Esophagus squamous epithelium (tissue), 5 donors: ENCODE measurements at places on chromosomes 5 and 9.

DNA sequence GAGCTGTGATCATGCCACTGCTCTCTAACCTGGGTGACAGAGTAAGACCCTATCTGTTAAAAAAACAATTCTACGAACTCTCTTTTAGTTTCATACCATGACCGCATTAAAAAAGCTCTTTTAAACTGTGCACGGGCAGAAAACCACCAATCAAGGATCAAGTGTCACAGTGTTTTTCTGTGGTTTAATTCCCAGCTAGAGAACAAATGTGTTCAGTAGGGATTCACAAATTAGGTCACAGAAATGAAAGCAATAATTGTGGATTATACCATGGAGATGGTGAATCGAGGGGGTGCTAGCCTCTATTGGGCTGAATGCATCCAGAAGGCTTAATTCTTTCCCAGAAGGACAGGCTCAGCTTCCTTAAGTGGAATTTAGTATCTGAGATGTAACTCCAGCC, 79.1 kb downstream of the ATG10 start:
- DNase-seq, result no peak

DNA sequence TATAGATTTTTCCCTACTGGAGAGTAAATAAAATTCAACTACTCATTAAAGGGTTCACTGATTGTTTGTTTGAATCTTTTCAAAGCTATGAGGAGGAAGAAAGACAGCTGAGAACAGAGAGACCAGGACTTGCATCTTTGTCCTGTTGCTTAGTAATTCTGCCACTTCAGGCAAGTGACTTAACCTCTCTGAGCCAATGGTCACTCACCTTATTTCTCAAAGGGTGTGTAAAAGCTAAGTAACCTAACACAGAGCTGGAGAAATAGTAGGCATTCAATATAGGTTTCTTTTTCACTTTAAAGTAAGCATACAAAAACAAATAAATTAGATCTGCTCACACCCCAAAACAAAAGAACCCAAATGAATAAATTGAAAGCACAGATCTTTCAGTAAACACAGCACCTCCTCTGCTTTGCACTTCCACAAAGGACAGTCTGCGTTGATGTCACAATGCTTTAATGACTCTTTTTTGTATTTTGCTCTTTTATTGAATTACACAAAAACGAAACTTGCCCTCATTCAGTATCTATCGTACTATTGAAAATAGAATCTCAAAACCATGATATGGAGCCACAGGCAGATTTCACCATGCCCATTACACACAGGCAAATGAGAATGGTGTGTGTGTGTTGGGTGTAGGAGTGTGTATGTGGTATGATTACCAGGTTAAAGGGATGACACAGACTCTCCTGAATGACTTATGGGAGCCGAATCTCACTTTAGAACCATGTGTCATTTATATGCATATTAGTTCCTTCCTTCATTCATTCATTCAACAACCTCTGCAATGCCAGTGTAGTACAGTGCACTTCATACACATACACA, 166.0 kb downstream of the EBF1 start:
- DNase-seq, result no peak

GRCh38 chr5:78268356-78268755, 26.1 kb downstream of the AP3B1 start:
- no peak for DNase-seq

- no peak for DNase-seq
These were observed 6.9 kb downstream of the RHOBTB3 start for GRCh38 chr5:95738072-95738471.

- DNase-seq, result no peak
These were observed 231.7 kb downstream of the FBXL7 start for GRCh38 chr5:15731699-15732098.

DNA sequence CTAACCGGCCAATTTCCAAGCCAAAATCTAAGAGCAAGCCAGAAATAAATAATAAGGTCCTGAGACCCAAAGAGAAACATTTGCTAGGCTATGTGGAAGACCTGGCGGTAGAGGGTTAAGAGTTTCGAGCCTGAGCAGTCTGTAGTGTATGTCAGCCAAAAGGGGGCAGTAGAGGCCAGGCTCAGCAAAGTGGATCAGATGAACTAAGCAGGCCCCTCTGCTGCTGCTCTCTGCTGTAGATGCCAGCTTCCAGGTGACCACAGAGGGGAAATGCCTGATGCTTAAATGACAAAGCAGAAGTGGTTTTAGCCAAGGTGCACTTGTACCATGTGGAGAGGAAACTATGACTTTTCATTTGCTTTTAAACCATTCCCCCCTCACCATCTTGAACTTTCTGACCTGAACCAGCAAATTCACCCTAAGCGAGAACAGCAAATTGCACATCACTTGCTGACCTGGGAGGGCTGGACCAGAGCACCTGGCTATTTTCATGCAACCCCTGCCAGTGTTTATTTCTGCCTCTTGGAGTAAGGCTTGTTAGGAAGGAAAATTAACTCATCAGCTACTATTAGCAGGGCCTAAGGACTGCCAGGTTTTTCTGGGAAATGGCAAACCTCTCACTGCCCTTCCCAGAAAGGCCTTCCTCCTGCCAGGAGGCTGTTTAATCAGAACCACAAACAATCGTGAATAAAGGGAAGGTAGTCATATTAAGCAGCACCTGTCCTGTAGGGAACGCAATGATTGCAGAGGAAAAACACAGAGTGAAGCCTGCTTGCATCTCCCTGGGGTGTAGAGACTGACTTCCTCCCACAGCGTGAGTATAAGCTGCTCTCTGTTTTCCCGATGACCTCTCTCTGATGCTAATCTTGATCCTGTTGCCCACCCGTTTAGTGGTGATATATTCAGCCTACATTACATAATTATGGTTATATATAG, 818.2 kb downstream of the TLR4 start:
- no peak for DNase-seq

GRCh38 chr5:110625376-110625999, 101.0 kb downstream of the TMEM232 start:
- DNase-seq, result no peak

DNA sequence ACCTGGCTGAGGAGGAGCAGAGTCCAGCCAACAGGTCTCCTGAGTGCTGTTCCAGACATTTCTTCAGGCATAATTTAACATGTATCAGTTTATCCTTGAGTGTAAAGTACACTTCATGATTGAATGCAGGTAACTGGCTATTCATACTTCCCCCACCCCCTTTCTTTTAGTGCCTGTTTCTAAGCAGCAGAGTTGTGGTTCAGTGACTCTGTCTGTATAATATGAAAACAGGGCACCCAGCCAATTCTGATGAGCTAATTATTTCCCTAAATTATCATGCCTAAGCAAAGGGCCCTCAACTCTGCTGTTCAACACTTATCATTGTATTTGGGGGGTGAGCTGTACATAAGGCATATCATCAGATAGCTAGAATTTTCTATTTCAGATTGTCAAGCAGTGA, 51.9 kb upstream of the ZSWIM6 start:
- DNase-seq, result no peak

DNA sequence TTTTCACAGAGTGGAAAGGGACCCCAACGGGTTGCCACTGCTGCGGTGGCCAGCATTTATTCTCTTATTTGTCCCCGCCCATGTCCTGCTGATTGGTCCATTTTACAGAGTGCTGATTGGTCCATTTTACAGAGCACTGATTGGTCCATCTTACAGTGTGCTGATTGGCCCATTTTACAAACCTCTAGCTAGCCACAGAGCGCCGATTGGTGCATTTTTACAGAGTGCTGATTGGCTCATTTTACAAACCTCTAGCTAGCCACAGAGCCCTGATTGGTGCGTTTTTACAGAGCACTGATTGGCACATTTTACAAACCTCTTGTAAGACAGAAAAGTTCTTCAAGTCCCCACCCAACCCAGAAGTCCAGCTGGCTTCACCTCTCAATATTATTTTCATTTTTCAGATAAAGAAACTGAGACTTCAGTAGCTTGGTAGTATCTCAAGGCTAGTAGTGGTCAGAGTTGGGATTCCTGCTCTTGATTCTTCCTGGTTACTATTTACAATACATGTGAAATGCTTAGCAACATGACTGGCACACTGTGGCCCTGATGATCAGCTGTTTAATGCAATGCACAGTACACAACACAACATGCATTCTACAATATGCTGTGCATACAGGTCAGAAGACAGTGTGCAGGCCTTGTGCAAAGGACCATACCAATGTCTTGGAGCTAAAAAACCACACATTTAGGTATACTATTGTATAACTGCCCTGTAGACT, 63.6 kb upstream of the BOD1 start:
- no peak for DNase-seq

- no peak for DNase-seq
These were observed 508.4 kb downstream of the NFIB start for GRCh38 chr9:13805546-13805945.

DNA sequence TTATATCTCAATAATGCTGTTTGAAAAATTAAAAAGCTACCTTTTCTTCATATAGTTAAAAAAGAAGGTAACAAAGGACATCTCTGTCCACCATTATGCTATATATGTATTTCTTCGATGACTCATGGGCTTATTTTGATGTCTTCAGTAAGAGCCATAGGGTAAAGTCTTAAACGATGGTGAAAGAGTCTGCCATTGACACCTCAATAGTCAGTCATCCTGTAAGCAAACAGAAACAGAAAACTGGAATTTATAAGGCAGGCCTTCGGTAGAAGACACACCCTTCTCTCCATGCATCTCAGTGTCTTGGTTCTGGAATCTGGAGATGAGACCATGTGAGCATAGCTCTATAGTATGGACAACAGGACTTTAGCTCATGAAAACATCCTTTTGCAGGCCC, 87.0 kb upstream of the ZNF462 start:
- no peak for DNase-seq

GRCh38 chr5:109694451-109694891, 4.7 kb downstream of the MAN2A1 start:
- DNase-seq, result no peak

GRCh38 chr9:135039266-135039870, 48.1 kb upstream of the OLFM1 start:
- DNase-seq, result no peak

GRCh38 chr9:21413151-21413550, 4.2 kb downstream of the IFNA8 start:
- no peak for DNase-seq

- no peak for DNase-seq
These were observed 113.4 kb upstream of the MSX2 start for GRCh38 chr5:174610968-174611367.

GRCh38 chr5:6181147-6181729, 197.1 kb downstream of the MED10 start:
- no peak for DNase-seq

GRCh38 chr9:136426787-136427186, 12.9 kb downstream of the INPP5E start:
- no peak for DNase-seq

DNA sequence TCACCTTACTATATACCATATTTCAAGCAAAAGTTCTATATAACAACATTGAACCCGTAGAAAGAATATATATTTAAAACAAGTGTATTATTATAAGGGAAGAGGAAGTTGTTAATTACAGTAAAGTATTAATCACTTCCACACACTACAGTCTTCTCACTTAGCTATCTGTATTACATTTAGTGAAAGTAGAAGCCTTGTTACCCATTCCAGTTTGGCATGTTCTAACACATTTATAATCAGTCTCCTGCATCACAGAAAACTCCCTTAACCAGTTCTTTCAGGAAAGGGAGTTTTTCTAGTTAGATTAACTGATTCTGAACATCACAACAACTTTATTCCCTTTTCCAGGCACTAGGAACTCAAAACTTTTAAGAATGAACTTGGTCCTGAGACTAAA, 6.9 kb downstream of the RAB14 start:
- DNase-seq, result no peak

GRCh38 chr5:148827723-148828122, 1.3 kb downstream of the ADRB2 start:
- no peak for DNase-seq

DNA sequence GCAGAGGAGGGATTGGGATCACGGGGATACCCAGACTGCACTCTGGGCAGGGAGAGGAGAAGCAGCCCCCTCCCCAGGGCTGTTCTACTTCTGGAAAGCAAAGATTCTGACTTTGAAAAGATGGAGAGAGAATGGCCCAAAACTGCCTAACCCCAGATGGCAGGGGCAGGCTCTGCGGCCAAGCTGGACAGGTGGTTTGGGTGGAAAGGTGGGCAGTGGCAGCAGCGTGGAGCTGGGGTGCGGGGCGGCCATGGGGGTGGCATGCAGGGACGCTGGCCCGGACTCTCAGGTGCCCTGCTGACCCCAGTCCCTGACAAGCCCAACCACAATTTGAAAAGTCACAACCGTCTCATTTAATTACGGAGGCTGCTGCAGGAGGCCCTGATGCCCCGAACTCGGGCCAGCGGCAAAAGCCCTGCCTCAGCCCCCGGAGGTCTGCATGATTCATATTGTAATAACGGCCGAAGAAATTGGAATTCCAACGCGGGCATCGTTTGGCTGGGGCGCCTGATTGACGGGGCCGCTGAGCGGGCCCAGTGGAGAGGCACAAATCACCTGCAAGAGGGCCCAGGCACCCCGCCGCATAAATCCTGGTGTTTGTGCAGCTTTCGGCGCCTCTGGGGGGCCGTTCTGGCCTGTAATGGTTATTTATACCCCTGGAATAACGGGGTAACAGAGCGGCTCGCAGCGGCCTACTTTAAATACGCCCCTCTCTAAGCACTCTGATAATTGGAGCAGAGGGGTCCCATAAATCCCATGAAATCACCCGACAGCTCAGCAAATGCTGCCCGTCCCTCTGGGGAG, 41.8 kb upstream of the FCN2 start:
- DNase-seq, result no peak

DNA sequence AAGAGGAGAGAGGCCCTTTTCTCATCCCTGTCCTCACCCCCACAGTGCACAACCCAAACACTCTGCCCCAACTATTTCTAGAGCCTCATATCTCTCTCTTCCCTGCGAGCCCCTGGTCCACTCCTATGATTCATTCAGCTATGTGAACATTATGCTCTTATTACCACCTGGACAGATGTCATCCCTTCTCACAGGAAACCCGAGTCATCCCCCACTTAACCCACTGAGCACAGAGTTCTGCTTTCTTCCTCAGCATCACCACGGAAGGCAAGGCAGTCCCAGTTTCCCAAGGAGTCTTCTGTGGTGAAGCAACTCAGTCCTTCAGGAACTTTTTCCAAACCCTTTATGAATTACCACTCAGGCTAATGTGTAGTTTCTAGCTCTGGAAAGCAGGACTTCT, 1.3 kb downstream of the DNAI1 start:
- DNase-seq, result no peak

DNA sequence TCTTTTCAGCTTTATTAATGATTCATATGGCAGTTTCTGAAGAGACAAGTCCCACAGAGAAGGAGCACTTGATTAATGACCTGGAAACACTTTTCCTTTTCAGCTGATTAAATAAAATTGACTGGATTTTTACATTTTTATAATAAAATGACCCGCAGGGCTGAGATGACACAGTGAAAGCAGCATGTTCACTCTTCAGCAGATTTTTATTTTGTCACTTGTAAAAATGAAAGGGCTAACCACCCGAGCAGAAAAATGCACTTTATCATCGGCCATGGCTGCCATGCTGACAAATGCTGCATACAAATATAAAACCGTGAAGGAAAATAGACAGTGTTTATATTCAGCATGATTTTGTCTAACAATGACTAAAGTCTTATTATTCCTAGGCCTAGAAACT, 321.6 kb upstream of the ITGA1 start:
- no peak for DNase-seq

DNA sequence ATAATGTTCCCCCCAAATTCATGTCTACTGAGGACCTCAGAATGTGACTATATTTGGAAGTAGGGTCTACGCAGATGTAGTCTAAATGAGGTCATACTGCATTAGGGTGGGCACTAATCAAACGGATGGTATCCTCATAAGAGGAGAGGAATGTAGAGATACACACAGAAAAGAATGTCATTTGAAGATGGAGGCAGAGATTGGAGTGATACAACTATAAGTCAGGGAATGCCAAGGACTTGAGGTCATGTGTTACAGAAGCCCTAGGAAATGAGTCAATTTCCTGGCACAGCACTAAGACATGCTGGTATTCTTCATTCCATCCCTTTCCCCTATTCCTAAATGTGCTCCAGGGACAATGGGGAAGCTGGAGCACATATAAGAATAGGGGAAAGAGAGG, 758 bp upstream of the PDCD1LG2 start:
- no peak for DNase-seq
